H1 (cell line): ENCODE measurements at places on chromosomes 7 and 10.

DNA sequence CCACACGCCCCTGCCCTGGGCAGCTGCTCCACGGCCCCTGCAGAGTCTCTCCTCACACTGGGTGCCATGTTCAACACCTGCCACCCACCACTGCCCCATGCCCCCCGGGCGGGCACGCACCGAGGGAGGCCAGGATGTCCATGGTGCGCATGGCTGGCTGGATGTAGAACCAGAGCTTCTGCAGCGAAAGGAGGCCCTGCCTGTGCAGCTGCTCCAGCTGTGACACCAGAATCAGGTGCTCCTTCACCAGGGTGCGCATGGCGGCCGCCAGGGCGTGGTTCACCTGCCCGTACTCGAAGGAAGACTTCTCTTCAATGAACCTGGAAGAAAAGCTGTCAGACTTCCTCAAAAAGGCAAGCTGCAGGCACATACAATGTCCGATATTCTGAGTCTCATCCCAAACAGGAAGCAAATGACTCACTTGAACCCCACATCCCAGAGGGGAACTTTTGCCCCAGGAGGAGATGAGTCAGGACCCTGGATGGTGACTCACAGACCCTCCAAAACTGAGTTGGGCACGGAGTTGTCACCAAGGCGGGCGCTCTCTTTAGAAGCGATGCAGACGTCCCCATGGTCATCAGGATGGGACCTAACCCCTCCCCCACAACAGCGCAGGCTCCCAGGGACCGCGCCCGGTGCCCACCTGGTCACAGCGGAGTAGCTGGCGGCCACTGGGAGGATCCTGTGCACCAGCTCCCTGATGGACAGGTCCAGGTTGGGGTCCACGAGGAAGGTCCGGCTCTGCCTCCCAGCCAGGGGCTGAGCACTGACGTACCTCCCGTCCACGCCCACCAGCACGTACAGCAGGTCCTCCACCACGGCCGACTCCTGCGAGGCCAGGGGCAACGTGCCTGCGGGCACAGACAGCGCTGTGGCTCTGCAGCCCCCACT, 15.5 kb downstream of the TUBGCP2 start:
- H3K4me1 ChIP-seq = no peaks in the 10 kb centered on the region
- no peak overlapping the region for H3K4me3 ChIP-seq
- H3K27me3 ChIP-seq = no peaks in the 10 kb centered on the region

GRCh38 chr7:106045586-106045985, 66.5 kb downstream of the SYPL1 start:
- H3K36me3 ChIP-seq = no peaks in the 10 kb centered on the region
- H3K4me1 ChIP-seq = no peaks in the 10 kb centered on the region
- DNase-seq = no peak
- no peak overlapping the region for H3K4me3 ChIP-seq

GRCh38 chr10:4678023-4678950, 147.7 kb upstream of the AKR1E2 start:
- no peak overlapping the region for H3K4me3 ChIP-seq
- H3K27me3 ChIP-seq = no peaks in the 10 kb centered on the region
- no peak overlapping the region for H3K27ac ChIP-seq
- DNase-seq = no peak

DNA sequence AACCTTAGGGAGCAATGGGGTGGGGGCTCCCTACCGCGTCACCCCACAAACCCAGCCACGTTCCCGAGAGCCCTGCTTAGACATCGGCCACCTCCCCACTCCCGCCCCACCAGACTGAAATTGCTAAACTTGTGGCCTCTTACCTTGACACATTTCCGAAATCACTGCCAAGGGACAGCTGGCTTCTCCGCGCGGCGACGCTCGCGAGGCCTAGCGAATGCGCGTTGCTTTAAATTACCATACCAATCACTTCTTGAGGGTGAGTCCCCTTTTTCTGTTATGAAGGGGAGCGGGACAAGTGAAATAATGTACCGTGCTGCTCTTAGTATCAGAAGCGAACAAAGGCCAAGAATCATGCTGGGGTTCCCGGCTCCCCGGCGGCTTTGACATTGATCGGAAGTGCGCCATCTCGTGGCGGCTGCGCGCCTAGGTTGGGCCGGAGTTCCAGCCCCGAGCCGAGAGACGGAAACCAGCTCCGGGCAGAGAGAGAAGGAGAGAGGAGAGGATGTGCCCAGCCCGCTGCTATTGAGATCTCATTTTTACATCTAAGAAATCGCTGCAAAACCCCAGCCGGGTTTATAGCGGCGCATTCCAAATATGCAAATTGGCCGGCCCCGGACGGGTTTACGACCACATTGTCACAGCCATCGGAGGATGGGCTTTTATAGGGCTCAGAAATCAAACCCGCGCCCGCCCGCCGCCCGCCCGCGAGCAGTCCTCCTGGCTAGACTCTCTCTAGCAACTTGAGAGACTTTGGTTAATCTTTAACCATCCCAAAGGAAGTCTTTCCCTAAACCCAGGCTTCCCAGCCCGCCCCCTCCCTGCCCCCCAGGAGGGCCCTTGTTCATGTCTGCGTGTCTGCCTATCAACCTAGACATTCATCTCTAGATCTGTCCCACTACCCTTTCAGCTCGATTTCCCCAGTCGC, 5.3 kb downstream of the HOXA11 start:
- peaks cover 98% of the 10 kb centered on the region for H3K27me3 ChIP-seq
- H3K4me1 ChIP-seq = peaks cover 4% of the 10 kb centered on the region
- no peak overlapping the region for H3K27ac ChIP-seq
- no peak for DNase-seq
